ENCODE measurements at places on chromosomes 7 and 10. TPM values are rescaled to one million over a fixed set of nuclear protein-coding genes. Genes with fewer than 3 reads are reported as not detected.

IFIT1B gene
- not detected for total RNA-seq

CCDC146 gene
- total RNA-seq: 29.7 TPM

PARP12 gene
- total RNA-seq: 26.7 TPM

DNA sequence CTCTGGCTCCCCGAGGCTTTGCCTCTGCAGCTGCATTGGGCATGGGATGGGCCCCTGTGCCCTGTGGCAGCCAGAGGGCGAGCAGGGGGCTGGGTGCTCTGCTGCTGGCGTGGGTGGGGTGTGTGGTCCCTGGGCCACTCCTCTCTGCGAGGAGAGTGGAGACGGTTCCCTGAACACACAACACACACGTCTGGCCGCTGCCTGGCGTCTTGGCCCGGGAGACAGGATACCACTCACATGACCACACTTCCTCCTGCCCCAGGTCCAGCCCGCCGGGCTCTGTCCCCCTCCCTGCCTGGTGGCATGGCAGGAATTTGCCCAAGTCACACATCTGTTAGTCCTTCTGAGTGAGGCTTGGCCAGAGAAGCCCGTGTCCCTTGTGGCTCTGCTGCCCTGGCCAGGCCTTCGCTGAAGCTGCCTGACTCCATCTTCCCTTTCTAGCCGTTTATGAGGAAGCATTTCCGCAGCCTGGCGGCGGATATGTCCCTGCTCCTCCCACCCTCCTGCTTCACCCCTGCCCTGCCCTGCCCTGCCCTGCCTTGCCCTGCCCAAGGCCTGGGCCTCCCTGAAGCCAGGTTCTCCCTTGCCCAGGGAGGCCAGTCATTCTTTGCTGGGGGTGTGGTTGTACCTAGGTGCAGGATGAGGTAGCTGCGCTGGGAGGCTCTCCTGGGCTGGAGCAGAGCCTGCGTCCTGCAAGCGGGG, 3.0 kb downstream of the BRI3 start:
- peak; percentile 80 for DNase-seq

DNA sequence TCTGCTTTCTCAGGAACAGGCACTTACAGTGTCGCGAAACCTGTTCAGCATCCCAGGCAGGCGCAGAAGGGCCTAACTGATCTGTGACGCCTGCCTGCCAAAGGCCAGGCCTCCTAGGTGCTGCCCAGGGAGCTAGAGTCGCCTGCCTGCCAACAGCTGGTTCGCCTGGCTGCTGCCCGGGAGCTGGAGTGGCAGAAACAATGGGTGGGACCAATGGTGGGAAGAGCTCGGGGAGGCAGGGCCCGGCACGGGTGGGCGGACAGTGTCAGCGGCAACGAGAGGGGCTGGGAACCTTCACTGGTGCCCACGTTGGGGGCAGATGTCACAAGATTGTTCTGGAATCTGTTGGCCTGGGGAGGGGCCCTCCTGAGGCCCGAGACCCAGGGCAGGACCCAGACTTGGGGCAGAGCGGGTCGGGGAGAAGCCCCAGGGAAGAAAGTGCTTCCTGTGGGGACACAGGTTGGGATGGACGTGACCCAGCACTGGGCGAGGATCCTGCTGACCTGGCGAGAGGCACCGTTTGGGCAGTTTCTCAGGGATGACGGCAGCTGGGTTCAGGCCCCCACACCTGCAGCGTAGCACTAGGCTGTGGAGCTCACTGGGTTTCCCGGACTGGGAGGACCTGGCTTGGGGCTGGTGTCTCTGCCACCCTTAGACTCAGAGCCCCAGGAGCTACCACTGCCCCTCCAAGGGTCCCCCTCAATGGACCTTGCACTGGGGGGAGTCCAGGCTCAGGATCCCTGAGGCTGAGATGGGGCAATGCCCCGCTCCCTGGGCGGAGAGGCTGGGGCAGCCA, 181.8 kb downstream of the ELFN1 start:
- DNase-seq: no peak

- DNase-seq: no peak
Measured at GRCh38 chr10:62759599-62760175, 44.8 kb upstream of the ADO start.

All from mucosa of gallbladder (tissue), 1 donor.